ENCODE measurements at places on chromosomes 7 and 10. TPM values are rescaled to one million over a fixed set of nuclear protein-coding genes. Genes with fewer than 3 reads are reported as not detected.

The GPER1 gene
- total RNA-seq = 7.7 TPM

The HNRNPH3 gene
- total RNA-seq = 104 TPM

The SERPINE1 gene
- 0.66 TPM for total RNA-seq

The CDNF gene
- 1.0 TPM for total RNA-seq

The FUOM gene
- total RNA-seq = 34.9 TPM

The IFIT1 gene
- total RNA-seq = 18.8 TPM

The ZPBP gene
- total RNA-seq = not detected

The CYP2E1 gene
- total RNA-seq = 0.96 TPM

The SLC26A5 gene
- not detected for total RNA-seq

The ZNF488 gene
- not detected for total RNA-seq

The ATP6V0E2 gene
- total RNA-seq = 33.2 TPM

The ADRA2A gene
- total RNA-seq = not detected

The NEUROD6 gene
- total RNA-seq = not detected

The AGR3 gene
- not detected for total RNA-seq

The ICA1 gene
- 2.9 TPM for total RNA-seq

The ASB10 gene
- total RNA-seq = not detected

The TMEM236 gene
- not detected for total RNA-seq

The GIMAP1 gene
- total RNA-seq = 1.3 TPM

The BAIAP2L1 gene
- total RNA-seq = 49.9 TPM

The TLX1 gene
- not detected for total RNA-seq

The IPMK gene
- 3.8 TPM for total RNA-seq

The GDF10 gene
- total RNA-seq = not detected

The KCND2 gene
- 12.5 TPM for total RNA-seq

The OR13A1 gene
- total RNA-seq = 0.23 TPM

The GIMAP7 gene
- total RNA-seq = 3.4 TPM

The FANK1 gene
- not detected for total RNA-seq

The NPSR1 gene
- total RNA-seq = not detected

The SORBS1 gene
- 0.56 TPM for total RNA-seq

The CH25H gene
- total RNA-seq = not detected

The PIP gene
- not detected for total RNA-seq

The TWNK gene
- 19.5 TPM for total RNA-seq

The LAMB1 gene
- total RNA-seq = 0.77 TPM

The CPA2 gene
- 1.9 TPM for total RNA-seq

The PLAU gene
- 15.2 TPM for total RNA-seq

The TM9SF3 gene
- 65.9 TPM for total RNA-seq

The ACSM6 gene
- total RNA-seq = not detected

The ZEB1 gene
- total RNA-seq = 25.7 TPM

The SLC39A12 gene
- total RNA-seq = 0.67 TPM

The HPSE2 gene
- total RNA-seq = not detected

The ZSWIM8 gene
- 47.9 TPM for total RNA-seq

The CHAT gene
- total RNA-seq = not detected

The GTPBP10 gene
- 26.6 TPM for total RNA-seq

The CNNM1 gene
- total RNA-seq = not detected

The IL6 gene
- not detected for total RNA-seq

The PWWP2B gene
- total RNA-seq = 0.72 TPM

The SLC25A28 gene
- 28.8 TPM for total RNA-seq

The ANAPC16 gene
- 66.9 TPM for total RNA-seq

The GJD4 gene
- not detected for total RNA-seq

The SPDYE2 gene
- total RNA-seq = not detected

The LRMDA gene
- total RNA-seq = not detected
